ENCODE measurements at places on chromosomes 4 and X.

- no peak for DNase-seq
Observed at GRCh38 chr4:174874898-174875297, 43.3 kb upstream of the ADAM29 start.

- no peak for DNase-seq
Observed at GRCh38 chr4:105978684-105979296, 83.5 kb downstream of the NPNT start.

GRCh38 chrX:5117816-5118215, 1110.9 kb downstream of the NLGN4X start:
- DNase-seq = no peak

- DNase-seq = no peak
Observed at GRCh38 chr4:110087070-110087708, 111.2 kb downstream of the ELOVL6 start.

DNA sequence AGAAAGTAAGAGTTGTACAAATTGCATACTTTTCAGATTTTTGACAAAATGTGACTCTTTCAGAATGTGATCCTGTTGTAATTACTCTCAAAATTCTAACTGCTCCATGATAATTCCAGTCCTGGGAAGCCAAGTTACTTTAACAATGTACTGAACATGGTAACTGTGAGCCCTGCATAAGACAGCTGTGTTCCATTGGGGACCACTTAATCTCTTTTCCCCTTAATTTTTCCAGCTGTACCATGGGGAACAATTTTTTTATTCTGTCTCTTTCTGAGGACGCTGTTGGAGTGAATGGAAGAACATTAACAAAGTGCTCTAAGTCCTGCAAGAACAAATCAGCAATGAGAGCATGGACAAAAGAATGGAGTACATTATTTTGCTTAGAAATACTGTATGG, 95.8 kb downstream of the UPRT start:
- no peak for DNase-seq
